ENCODE measurements at places on chromosomes 2 and 18. TPM values are rescaled to one million over a fixed set of nuclear protein-coding genes. Genes with fewer than 3 reads are reported as not detected.

GRCh38 chr2:223148516-223148915 lies 96.5 kb downstream of the KCNE4 start:
- no peak for DNase-seq

- no peak for DNase-seq
These were observed 41.5 kb downstream of the PRELID3A start for GRCh38 chr18:12449051-12449785.

Gene EHD3
- 22.5 TPM for total RNA-seq

DNA sequence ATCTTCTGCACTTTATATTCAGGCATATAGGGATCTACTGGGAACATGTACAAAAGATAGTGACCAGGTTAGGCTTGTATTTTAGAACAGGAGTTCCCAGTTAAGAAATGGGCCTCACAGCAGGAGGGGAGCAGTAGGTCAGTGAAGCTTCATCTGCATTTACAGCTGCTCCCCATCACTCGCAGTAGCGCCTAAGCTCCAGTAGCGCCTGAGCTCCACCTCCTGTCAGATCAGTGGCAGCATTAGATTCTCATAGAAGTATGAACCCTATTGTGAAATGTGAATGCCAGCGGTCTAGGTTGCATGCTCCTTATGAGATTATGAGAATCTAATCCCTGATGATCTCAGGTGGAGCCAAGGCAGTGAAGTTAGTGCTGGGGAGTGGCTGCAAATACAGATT lies 224.4 kb upstream of the CYRIA start:
- no peak for DNase-seq

- no peak for DNase-seq
These were observed 14.1 kb upstream of the ACKR3 start for GRCh38 chr2:236555481-236555880.

GRCh38 chr2:147273628-147274027 lies 571.2 kb upstream of the ACVR2A start:
- DNase-seq, result no peak

DNA sequence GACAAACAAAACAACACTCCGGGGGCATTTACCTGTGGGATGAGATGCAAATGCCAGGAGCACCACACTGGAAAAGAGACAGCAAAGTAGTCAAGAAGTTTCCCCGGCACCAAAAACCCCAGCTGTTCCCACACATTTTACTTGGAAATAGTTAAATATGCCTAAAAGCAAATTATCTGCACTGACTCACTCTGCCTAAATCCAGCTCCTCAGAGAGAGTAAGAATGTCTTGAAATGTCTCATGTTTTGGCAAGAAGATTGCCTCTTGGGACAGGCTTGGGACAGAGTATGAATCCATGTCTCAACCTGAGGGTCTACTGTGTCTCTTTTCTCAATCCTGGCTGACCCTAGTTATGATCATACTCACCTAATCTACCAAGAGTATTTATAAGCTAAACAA lies 87.5 kb upstream of the RIOK3 start:
- DNase-seq, result no peak

GRCh38 chr2:98876741-98877140 lies 59.3 kb downstream of the CRACDL start:
- DNase-seq, result no peak

DNA sequence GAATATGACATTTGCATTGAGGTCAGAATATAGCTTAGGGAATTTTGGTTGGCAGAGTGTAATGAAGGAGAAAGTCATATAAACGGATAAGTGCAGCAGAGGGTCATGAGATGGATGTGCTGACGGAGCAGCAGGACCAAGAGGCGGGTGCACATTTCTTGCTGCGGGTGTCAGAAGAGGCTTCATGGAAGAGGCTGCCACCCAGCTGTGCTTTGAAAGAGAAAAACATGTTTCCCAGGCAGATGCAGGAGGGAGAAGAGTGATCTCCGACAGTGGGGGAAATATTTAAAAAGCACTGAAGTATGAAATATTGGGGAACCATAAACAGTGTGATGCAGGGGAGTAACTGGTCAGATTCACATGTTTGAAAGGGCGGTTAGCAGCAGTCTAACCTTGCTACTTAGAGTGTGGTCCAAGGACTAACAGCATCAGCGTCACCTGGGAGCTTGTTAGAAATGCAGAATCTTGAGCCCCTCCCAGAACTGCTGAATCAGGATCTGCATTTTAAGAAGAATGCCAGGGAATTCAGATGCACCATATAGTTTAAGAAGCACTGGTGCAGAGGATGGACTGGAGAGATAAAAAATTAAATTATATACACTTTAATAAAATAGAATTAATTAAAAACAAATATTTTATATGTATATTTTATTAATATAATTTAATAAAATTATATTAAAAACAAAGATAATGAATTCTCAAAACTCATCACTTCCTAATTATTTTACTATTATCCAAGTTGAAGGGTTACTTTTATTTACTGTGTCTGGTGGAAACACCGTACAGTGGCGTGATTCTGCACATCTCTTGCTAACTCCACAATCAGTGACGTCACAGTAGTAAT lies 36.1 kb upstream of the SCYGR1 start:
- no peak for DNase-seq

DNA sequence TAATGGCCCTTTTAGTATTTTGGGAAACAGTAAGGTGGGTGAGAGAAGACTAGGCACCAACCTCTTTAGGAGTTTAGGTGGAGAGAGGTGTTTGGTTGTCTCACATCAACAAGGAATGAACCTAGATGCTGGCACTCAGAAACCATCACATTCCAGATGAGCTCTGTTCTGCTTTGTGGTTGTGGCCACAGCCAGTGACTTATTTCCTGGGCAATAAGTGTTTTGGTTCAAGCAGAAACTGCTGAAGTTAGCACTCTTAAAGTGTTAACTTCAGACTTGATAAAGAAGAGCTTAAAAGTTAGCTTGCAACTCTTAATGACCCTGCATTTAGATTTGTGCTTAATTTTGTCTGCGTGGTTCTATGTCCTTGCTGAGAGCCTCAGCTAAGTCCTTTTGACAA lies 929.2 kb downstream of the SLC4A3 start:
- DNase-seq, result no peak

Gene COBLL1
- 13.3 TPM for total RNA-seq

GRCh38 chr2:40261042-40261441 lies 190.8 kb downstream of the SLC8A1 start:
- no peak for DNase-seq

Gene THSD7B
- not detected for total RNA-seq

DNA sequence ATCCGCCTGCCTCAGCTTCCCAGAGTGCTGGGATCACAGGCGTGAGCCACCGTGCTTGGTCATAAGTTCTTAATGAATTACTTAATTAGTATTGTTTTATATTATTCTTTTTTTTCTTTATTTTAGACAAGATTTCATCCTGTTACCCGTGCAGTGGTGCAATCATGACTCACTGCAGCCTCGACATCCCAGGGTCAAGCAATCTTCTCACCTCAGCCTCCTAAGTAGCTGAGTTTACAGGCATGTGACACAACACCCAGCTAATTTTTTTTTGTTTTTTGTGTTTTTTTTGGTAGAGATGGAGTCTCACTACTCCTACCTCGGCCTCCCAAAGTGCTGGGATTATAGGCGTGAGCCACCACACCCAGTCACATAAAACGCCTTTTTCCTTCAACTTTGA lies 17.3 kb downstream of the C2orf42 start:
- DNase-seq, result no peak

- DNase-seq, result no peak
These were observed 1007.7 kb downstream of the DSC3 start for GRCh38 chr18:30034818-30035217.

Gene C2orf78
- total RNA-seq, result not detected

Gene PREB
- total RNA-seq, result 116 TPM

DNA sequence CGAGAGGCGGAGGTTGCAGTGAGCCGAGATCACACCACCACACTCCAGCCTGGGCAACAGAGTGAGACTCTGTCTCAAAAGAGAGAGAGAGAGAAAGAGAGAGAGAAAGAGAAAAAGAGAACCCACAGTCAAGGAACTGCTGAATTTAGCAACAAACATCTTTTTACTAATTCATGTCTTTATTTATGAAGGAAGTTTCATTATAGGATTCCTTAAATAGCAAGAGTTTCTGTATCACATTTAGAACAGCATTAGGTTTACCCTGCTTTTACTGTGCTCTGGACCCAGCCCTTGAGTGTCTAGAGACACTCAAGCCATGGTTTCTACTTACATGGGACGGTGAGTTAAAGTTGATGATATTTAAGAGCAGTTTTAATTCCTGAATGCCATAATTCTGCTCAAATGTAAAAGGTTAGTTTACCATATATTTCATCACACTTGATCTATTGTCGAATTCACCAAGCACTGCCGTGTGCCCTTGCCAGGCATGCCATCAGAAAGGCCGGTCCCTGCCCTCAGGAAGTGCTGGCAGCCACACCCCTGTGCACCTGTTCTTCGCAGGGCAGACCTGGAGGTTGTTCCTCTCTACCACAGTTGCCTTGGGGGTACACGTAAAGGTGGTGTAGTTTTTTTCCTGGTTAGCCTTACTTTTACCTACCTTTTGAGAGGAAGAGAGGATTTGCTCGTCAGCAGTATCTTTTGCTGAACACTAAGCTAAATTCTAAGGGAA lies 153.3 kb downstream of the LDLRAD4 start:
- DNase-seq, result no peak

GRCh38 chr2:144516981-144517865 lies 2.7 kb downstream of the ZEB2 start:
- DNase-seq, result no peak

Gene POTEI
- total RNA-seq, result not detected

DNA sequence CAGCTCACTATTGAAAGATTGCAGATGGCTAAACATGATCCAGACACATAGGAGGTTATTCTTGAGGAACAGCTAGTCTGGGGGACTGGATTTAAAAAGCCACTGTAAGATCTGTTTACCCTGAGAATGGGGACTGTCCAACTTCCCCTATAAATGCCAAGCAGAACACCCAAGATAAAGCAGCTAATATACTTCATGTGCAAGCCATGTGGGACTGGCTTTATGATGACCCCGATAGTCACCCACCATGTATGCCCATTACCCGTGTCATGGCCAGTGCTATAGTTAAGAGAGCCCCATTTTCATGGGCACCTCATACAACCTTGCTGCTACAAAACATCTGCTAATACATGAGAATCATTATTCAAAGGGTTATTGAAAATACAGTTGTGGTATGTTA lies 16.0 kb downstream of the YPEL5 start:
- DNase-seq, result no peak

DNA sequence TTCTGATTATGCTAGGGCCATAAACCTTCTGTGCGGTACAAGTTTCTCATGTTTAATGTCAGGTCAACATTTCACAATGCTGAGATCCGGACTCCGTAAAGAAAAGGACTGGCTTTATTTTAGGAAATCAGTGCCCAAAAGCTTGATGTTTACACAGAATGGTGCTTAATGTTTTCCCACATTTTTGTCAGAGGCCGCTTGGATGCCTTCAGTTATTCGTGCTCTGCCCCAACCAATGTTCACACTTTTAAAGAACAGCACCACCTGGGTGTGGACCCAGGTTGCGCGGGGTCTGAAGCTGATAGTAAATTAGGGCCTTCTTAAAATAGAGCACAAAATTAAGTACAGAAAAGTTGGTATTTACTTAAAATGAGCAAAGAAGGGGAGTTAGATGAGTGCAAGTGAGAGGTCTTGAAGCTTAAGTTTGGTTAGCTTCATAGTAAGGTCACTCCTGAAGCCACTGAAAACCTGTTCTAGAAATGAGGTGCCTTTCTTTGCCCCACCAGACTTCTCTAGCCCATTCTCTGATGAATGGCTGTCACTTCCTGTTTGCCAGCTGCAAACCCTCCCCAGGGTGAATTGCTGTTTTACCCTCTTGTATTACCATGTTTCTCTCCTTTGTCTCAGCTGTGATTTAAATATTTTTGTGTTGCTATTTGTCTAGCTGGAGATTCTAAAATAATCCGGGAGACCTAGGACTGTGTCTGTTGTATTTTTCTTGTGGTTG lies 20.5 kb downstream of the SLC3A1 start:
- DNase-seq, result no peak

DNA sequence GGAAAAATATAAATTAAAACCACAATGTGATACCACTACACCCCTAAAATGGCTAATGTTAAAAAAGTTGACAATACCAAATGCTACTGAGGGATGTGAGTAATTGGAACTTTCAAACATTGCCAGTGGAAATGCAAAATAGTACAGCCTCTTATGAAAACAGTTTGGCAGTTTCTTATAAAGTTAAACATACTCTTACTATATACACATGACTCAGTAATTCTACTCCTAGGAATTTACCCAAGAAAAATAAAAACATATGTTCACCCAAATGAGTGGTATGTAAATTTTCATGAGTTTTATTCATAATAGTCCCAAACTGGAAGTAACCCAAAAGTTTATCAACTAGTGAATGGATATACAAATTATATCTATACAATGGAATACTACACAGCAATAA lies 228.0 kb downstream of the CYP26B1 start:
- DNase-seq, result no peak

Gene COL4A4
- total RNA-seq, result 20.5 TPM

DNA sequence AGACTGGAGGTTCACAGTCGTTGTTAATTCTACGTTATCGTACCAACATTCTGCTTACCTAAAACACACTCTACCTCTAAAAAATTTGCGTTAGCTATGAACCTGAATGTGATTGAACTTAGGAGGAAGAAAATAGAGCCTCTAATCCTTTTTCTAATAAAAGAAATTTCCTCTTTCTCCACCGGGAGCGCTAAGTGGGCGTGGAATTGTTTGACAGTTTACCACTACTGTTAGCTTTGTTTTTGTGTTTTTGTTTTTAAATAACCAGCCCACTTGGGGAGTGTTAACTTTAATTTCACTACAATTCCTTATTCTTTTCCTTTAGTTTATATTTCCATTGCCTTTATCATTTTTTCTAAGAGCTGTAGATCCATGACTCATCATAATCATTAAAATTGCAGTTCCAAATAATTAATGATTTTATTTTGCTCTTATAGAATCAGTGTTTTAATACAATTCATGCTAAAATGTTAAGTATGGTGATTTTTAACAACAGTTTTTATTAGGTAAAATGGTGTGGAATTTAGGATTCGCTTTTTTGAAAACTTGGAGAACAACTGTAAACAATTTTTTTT lies 55.0 kb upstream of the ITM2C start:
- no peak for DNase-seq

DNA sequence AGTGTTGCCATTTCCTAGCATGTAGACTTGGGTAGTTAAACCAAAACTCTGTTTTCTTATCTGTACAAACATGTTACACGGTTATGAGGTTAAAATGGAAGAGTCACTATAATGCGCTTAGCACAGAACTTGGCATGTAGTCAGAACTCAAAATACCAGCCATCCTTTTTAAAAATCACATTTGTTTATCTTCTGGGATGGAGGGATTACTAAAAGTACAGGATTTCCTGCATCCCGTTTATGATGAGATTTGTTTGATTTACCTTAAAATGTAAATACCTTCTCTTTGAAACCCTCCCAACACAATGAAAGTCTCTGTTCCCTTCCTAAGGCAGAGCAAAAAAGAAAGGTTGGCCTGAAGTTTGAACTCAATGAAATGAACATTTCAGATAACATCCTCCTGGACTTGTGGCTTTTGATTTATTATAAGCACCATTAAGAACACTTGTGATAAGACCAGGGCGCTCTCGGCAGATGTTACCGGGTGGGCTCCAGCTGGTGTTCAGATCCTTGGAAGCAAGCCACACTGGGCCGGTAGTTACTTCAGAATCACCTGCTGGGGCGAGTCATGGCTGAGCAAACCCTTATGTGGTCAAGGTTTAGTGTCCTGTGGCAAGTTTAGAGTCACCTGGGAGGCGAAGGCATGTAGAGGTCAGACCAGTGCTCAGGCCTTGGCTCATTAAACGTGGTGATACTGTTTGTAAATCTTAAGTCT lies 105.7 kb downstream of the MGAT5 start:
- DNase-seq, result no peak

Gene CCBE1
- total RNA-seq, result 0.32 TPM

GRCh38 chr2:3432693-3433338 lies 53.3 kb downstream of the TRAPPC12 start:
- no peak for DNase-seq

Measured in ascending aorta (tissue), 2 donors.